ENCODE measurements at places on chromosomes 12 and 14. TPM values are rescaled to one million over a fixed set of nuclear protein-coding genes. Genes with fewer than 3 reads are reported as not detected.

DLGAP5 gene
- total RNA-seq, result 11.2 TPM

SERPINA3 gene
- 27.4 TPM for total RNA-seq

HSP90AA1 gene
- 519 TPM for total RNA-seq

GALNT8 gene
- 7.4 TPM for total RNA-seq

ITGB7 gene
- 1.2 TPM for total RNA-seq

DNA sequence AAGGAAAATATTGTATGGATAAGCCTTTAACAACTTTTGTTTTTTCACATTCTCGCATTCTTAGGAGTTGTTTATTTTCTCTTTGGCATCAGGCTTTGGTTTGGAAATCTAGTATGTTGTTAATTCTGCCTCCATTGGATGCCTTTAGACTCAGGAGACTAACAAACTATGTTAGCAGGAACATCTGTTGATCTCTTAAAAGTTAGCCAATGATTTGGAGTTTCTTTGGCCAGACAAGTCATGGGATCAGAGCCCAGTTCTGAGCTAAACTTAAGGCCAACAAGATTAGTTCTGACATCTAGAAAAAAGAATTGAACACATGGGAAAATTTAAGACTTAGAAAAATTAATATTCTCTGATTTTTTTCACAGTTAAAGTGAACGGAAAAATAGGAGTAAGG lies 35.3 kb upstream of the STRAP start:
- H3K27ac ChIP-seq, result no peak overlapping the region
- no peak for DNase-seq
- no peaks in the 10 kb centered on the region for H3K27me3 ChIP-seq
- no peaks in the 10 kb centered on the region for H3K4me1 ChIP-seq
- H3K36me3 ChIP-seq, result no peaks in the 10 kb centered on the region

DNA sequence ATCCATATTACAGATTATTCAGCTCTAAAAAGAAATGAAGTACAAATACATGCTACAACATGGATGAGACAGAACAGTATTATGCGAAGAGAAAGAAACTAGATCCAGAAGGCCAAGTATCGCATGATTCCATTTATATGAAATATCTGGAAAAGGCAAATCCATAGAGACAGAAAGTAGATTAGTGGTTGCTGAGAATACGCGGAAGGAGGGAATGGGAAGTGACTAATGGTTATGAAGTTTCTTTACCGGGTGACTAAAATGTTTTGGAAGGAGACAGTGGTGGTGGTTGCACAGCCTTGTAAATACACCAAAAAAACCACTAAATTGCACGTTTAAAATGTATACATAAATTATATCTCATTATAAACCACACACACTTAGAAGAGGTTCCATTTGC lies 12.5 kb downstream of the PRDM4 start:
- H3K4me3 ChIP-seq, result no peak overlapping the region
- H3K36me3 ChIP-seq, result no peaks in the 10 kb centered on the region
- H3K27me3 ChIP-seq, result no peaks in the 10 kb centered on the region
- H3K27ac ChIP-seq, result no peak overlapping the region

DNA sequence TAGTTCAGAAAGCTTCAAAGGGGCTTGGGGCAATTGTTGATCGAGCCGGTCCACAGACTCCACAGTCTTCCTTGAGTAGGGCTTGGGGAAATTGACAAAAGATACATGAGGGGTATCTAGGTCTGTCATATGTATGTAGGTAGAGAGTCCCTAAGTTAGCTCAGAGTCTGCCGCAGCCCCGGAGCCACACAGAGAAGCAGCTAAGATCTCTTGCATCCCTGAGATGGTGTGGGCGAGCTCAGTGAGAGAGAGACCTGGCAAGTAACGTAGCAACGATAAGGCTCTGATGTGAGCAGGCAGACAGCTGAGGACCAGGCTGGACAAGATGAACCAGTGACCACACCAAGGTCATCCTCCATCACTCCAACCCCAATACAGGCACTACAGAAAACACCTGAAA lies 297.6 kb downstream of the TMEM132D start:
- no peaks in the 10 kb centered on the region for H3K36me3 ChIP-seq
- H3K27me3 ChIP-seq, result no peaks in the 10 kb centered on the region
- no peak overlapping the region for H3K4me3 ChIP-seq
- H3K27ac ChIP-seq, result no peak overlapping the region
- DNase-seq, result peak; percentile 27
- H3K4me1 ChIP-seq, result peaks cover 15% of the 10 kb centered on the region

- no peaks in the 10 kb centered on the region for H3K4me1 ChIP-seq
- H3K27me3 ChIP-seq, result no peaks in the 10 kb centered on the region
- H3K27ac ChIP-seq, result no peak overlapping the region
- H3K4me3 ChIP-seq, result no peak overlapping the region
- no peak for DNase-seq
Observed at GRCh38 chr12:122643207-122643805, 59.9 kb downstream of the HCAR2 start.

DNA sequence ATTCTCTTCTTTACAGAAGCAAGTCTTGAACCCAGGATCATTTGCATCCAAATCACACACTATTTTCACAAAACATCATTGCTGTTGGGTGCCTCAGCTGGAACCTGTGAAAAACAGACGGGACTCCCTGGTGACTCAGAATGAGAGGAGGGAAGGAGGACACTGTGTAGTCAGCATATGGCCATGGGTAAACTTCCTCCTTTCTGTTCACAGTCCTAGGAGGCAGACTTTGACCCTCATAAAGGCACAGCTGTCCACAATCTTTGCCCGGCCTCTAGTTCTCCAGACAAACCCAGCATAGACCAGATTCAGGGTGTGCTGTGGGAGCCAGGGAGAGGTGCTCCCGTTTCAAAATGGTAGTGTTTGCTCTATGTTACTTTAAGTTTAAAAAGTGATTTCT lies 62.0 kb downstream of the DYRK2 start:
- H3K4me3 ChIP-seq, result no peak overlapping the region
- H3K27ac ChIP-seq, result no peak overlapping the region
- no peaks in the 10 kb centered on the region for H3K27me3 ChIP-seq
- H3K4me1 ChIP-seq, result no peaks in the 10 kb centered on the region

DNA sequence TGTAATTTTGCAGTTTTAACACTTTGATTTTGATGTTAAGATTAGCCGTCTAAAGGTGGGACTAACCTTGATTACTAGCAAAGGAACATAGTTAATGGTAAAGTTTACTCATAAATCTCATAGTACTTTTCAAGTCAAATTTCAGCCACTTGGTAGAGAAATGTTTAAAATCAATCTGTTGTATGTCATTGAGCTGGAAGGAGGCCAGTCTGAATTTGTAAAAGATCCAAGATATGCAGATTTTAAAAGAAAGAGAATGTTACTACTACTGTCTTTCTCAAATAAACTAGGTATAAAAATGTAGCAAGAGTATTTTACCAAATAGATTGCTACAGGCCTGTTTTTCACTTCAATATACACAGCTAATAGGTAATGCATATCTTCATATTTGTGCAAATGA lies 600.8 kb upstream of the SEL1L start:
- no peak for DNase-seq
- H3K27me3 ChIP-seq, result no peaks in the 10 kb centered on the region
- no peak overlapping the region for H3K4me3 ChIP-seq
- H3K4me1 ChIP-seq, result no peaks in the 10 kb centered on the region
- H3K36me3 ChIP-seq, result no peaks in the 10 kb centered on the region

DNA sequence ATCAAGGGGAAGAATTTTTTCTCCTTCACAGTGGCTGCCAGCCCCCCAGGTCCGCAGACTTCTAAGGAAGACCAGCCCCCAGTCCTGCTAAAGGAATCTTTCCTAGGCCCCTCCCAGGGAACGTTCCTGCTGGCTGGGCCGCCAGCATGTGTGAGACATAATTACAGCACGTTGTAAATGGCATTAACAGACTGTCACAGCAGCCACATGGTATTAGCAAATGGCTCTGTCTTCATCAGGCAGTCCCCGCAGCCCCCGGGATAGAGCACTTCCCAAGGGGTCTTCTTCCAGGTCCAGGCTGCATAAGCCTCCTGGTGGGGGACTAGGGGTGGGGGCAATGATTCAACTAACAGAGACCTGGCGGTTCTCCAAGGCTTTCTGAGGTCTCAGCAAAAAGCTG lies 34.9 kb upstream of the FAM222A start:
- no peak for DNase-seq
- H3K36me3 ChIP-seq, result no peaks in the 10 kb centered on the region
- H3K4me3 ChIP-seq, result no peak overlapping the region
- H3K4me1 ChIP-seq, result peaks cover 15% of the 10 kb centered on the region
- H3K27me3 ChIP-seq, result no peaks in the 10 kb centered on the region

GRCh38 chr14:81960781-81961180 lies 427.1 kb upstream of the SEL1L start:
- no peaks in the 10 kb centered on the region for H3K36me3 ChIP-seq
- DNase-seq, result no peak
- H3K4me3 ChIP-seq, result no peak overlapping the region
- H3K4me1 ChIP-seq, result no peaks in the 10 kb centered on the region
- H3K27ac ChIP-seq, result no peak overlapping the region

- no peaks in the 10 kb centered on the region for H3K27me3 ChIP-seq
- H3K4me1 ChIP-seq, result no peaks in the 10 kb centered on the region
- no peak overlapping the region for H3K27ac ChIP-seq
- no peak for DNase-seq
- H3K36me3 ChIP-seq, result no peaks in the 10 kb centered on the region
Observed at GRCh38 chr12:89364058-89364457, 11.8 kb upstream of the DUSP6 start.

GRCh38 chr12:57477710-57478681 lies 1.7 kb downstream of the ARHGAP9 start:
- H3K36me3 ChIP-seq, result no peaks in the 10 kb centered on the region
- H3K4me1 ChIP-seq, result peaks cover 15% of the 10 kb centered on the region
- H3K4me3 ChIP-seq, result no peak overlapping the region
- no peaks in the 10 kb centered on the region for H3K27me3 ChIP-seq

- H3K36me3 ChIP-seq, result no peaks in the 10 kb centered on the region
- no peak overlapping the region for H3K4me3 ChIP-seq
- H3K27me3 ChIP-seq, result no peaks in the 10 kb centered on the region
- H3K27ac ChIP-seq, result no peak overlapping the region
- no peak for DNase-seq
- H3K4me1 ChIP-seq, result no peaks in the 10 kb centered on the region
Observed at GRCh38 chr12:76449993-76450392, 101.8 kb upstream of the BBS10 start.

DNA sequence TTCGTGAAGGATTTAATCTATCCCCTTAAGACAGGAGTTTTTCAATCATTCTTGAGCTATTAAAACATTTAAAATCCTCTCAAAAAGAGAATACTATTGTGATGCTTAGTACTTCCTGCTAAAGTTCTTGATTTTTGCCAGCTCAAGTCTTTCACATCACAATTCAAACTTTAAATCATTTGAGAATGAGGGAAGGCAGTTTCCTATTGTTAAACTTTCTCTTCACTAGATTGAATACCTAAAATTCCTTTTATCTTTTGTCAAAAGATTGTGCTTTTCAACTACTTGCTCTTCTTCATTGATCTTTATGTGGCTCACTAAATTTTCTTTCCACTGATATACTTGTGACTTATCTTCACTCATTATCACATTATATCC lies 44.1 kb downstream of the ABCD2 start:
- H3K27ac ChIP-seq, result no peak overlapping the region
- H3K36me3 ChIP-seq, result no peaks in the 10 kb centered on the region
- no peaks in the 10 kb centered on the region for H3K27me3 ChIP-seq
- H3K4me3 ChIP-seq, result no peak overlapping the region
- H3K4me1 ChIP-seq, result no peaks in the 10 kb centered on the region

DNA sequence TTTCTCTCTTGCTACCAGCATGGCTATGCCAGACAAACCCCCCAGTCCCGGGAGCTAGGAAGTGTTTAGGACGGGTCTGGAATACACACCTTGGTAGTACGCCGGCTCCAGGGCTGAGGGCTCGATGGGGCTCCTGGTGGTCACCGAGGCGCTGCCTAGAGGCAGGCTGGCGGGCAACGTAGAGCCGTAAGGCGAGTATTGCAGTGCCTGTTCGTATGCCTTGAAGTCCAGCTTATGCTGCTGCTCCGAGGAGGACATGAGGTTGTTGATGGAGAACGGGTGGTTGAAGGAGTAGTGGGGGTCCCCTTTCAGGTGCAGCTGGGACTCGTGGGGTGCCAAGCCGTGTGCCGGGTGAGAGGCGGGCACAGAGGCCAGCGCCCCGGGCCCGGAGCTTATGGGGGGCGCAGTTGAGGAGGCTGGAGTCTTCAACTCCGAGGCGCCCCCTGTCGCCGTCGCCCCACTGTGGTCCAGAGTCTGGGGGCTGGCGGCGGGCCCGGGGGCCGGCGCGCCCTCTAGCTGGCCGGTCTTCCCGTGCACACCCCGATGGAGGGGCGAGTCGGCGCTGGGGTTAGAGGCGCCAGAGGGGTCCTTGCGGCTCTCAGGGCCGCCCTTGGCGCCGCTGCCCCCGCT lies 3.6 kb downstream of the FOXA1 start:
- peak overlapping the region; percentile 52 for H3K4me3 ChIP-seq
- H3K36me3 ChIP-seq, result no peaks in the 10 kb centered on the region
- H3K27ac ChIP-seq, result no peak overlapping the region
- no peak for DNase-seq
- peaks cover 8% of the 10 kb centered on the region for H3K4me1 ChIP-seq
- peaks cover 10% of the 10 kb centered on the region for H3K27me3 ChIP-seq

DNA sequence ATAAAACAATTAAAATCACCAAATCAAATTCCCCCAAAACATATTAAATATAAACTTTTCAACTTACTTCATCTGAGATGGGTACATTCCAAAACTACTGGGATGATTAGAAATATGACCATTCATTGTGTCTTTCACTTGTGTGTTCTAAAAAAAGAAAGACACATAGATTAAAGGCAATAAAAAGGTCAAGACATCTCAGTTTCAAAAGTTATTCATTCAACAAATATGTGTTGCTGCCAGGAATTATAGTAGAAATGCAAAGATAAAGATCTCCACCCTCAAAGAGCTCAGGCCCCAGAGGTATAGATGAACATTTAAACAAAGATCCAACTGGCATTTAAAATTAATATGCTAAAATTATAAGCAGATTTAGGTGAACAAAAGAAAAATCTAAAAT lies 106.4 kb downstream of the EPS8 start:
- H3K27me3 ChIP-seq, result no peaks in the 10 kb centered on the region
- no peak overlapping the region for H3K27ac ChIP-seq
- H3K4me1 ChIP-seq, result no peaks in the 10 kb centered on the region
- no peak overlapping the region for H3K4me3 ChIP-seq
- no peak for DNase-seq

DNA sequence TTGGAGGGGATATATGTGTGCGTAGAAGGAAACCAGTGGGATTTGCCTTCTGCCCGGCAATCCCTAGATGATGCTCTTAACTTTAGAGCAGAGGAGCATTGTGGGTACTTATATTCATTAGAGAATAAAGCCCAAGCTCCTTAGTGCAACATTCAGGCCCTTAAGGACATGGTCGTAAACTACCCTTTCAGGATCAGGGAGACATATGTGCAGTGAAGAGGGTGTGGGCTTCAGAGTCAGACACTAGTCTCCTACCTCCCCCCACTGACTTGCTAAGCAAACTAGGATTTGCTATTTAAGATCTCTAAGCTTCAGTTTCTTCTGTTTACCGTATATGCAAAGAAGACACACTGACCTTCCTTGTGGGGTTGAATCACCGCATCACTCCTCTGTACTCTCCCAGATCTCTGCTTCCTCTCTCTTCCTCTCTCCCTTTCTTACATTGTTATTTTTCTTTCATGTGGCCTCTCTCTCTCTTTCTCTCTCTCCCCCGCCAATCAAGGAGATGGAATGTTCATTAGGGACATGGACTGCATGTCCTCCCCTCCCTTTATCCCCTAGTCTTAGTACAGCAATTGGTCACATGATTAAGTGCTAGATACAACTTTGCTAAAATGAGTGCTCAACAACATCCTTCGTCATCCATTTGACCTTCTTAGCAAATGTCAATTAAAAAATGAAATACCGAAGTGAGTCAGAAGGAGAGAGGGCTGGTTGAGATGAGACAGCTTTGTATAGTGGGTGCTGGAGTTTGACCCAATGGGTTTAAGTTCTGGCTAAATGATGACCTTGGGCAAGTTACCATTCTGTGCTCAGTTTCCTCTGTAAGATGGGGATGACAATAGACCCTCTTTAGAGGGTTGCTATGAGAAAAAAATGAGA lies 91.7 kb downstream of the TMX1 start:
- H3K4me3 ChIP-seq, result no peak overlapping the region
- peak overlapping the region; percentile 47 for H3K27ac ChIP-seq
- peaks cover 68% of the 10 kb centered on the region for H3K4me1 ChIP-seq
- H3K27me3 ChIP-seq, result no peaks in the 10 kb centered on the region
- H3K36me3 ChIP-seq, result no peaks in the 10 kb centered on the region

All from testis (tissue), 5 donors.